ENCODE measurements at places on chromosomes 12 and 14.

- DNase-seq = no peak
These were observed 440.8 kb downstream of the NRXN3 start for GRCh38 chr14:78610994-78611393.

DNA sequence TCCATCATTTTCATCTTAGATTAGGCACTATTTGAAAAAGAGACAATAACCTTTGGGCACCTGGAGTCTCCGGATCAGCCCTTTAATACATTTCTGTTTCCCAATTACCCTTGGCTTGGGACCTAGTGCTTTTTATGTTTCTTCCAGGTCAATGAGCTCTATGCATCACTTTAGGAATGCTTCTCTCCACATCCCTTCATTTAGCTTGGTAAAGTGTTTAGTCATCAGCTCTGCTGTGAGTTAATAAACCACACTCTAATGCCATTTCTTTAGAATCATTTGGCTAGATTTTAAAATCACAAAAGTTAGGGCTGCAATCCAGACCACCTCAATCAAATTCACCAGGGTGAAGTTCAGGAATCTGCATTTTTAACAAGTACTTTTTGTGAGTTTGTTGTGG is 41.7 kb downstream of the RASSF9 start:
- no peak for DNase-seq

DNA sequence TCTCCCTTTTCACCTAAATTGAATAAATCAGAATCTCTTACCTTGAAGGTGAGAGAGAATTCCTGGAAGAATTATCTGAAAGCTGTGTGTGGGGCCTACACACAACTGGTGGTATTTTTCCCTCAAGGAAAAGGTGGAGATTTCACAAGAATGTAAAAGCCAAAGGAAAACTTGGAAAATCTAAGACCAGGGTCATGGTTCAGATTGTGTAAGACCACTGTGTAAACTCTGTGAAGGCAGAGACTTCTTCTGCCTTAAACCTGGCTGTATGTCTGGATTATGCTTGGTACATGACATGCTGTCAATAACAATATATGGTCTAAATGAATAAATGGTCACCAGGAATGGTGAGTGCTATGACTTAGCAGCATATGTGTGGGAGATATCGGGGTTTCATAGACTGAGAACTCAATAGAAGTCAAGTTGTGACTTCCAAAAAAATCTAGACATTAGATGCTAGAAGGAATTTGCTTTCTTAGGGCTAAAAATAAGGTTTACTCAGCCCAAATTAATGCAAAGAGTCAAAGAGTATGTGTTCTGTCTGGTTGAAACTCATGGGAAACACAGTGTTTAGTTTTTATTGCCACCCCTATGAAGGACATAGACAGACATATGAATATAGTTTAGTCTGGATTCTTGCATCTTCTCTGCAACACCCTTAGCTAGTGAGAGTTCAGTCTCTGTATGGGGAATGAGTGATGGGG is 163.7 kb downstream of the SNAPC1 start:
- no peak for DNase-seq

DNA sequence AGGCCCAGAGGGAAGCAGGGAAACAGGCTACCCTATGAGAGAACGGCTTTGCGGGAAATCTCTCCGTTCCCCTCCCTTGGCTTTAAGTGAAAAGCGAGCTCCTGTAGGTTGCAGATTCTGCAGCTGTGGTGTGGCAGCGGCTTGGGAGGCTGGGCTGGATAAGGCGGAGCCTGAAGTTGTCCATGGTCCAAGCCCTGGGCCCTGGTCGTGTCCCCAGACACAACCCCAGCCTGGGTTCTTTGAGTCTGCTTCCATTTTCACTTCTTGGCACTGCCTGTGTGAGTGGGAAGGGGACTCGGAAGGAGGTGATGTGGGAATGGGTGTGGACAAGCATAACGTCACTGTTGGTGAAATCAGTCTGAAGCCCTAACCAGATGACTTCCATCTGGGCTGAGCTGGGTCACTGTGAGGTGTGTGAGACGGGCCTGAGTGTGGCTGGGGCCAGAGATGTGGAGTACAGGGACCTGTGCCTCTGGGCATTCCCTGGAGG is 43.0 kb upstream of the CTDSP2 start:
- peak; percentile 25 for DNase-seq

- DNase-seq = no peak
These were observed 189.5 kb upstream of the NTF3 start for GRCh38 chr12:5242440-5242839.

DNA sequence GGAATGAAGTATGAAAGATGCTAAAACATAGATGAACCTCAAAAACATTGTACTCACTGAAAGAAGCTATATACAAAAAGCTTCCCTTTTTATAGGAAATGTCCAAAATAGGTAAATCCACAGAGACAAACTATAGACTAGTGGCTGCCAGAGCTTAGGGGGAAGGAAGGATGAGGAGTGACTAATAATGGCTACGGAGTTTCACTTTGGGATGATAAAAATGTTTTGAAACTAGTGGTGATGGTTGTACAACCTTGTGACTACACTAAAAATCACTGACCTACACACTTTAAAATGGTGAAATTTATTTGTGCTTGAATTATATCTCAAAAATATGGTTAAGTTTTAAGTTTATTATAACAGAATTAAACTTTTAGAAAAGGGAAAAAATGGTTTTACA is 37.1 kb upstream of the AMN1 start:
- DNase-seq = no peak

DNA sequence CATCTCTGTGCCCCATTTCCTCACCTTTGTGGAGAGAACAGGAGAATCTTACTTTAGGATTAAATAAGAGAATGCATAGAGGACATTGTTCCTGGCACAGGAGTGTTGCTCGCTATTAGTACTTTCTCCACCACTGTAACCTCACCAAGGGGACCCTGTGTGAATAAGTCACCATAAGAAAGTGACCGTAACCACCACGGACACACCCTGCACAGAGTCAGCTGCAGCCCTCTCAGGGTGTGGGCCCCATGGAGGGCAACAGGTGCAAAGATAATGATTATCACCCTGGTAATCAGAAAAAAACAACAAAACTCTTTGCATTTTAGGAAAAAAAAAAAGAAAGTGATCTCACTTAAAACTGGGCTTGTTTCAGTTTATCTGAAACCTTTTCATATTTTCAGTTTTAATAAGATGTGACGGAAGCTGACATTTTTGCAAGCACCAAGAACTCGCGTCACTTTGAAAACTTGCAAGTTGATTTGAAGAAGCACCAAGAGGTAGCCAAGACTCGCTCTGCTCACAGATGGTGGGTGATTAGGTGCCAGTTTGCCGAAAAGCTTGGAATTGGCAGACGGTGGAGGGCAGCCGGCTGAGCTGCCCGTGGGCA is 87.0 kb upstream of the VRK1 start:
- no peak for DNase-seq

GRCh38 chr14:102182936-102183619 is 43.4 kb downstream of the WDR20 start:
- DNase-seq = no peak

DNA sequence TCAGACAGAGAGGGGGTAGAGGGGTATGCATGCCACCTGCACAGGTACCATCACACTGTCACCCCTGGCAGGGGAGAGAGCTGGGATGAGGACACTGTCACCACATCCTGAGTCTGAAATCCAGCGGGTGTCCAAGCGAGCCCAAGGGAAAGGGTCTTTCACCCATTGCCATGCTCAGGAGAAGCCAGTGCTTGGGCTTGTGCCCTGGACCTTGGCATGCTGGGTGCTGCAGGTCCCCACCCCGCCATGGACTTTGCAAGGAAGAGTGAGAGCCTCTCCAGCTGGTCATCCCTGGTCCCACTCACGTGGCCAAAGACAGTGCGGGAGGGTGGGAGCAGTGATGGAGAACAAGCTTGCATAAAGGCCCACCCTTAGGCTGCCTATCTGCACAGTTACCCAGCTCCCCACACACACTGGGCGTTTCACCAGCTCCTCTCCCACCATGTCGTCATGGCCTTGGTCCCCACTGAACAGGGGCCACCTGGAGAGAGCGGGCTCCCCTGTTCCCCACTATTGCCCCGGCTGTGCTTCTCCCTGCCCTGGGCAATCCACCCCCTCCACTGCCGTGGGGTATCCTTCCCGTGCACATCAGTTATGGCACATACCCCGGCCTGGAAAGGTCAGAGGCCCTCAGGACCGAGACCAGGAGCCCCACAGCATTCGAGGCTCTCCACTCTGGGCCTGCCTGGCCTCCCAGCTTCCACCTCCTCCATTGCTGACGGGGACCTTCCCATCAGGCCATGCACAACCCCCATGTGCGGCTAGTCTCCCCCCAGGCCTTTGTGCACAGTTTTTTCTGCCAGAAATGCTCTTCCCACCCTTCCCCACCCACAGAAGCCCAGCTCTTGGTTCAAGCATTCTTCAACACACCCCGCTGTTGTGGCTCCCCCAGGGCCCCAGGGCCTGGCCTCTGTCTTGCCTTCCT is 58.6 kb upstream of the BCL11B start:
- no peak for DNase-seq

GRCh38 chr12:728781-729180 is 23.6 kb upstream of the WNK1 start:
- DNase-seq = no peak

DNA sequence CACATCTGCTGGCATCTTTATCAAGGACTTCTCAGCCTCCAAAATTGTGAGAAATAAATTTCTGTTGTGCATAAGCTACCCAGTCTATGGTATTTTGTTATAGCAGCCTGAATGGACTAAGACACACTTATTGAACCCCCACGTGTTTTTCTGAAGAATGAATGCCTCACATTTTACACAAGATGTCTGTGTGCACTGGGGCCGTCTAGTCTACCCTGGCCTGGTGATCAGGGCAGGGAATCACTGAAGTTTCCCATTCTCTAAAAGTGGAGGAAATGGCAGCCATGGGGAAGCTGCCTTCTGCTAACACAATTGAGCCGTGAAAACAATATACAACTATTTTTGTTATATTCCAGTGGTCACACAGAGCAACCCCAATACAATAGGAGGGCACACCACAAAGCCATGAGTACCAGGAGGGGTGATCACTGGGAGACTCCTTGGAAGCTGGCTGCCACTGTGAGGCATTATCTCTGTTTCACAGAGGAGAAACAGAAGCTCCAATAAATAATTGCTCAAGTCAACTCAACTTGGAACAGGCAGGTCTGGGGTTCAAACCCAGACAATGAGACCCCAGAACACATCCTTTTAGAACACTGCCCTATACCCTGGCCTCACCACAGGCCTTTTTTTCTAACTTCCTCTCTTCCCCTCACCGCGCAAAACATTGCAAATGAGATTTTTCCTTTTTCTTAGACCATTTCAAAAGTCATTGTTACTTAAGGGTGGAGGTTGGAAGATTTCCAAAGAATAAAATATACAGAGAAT is 18.3 kb upstream of the LTA4H start:
- no peak for DNase-seq

- no peak for DNase-seq
These were observed 41.9 kb downstream of the JDP2 start for GRCh38 chr14:75469606-75470237.

- DNase-seq = no peak
These were observed 77.4 kb downstream of the FBXL14 start for GRCh38 chr12:1517007-1517406.

GRCh38 chr14:85333313-85333712 is 196.6 kb upstream of the FLRT2 start:
- no peak for DNase-seq

- peak; percentile 61 for DNase-seq
These were observed 8.8 kb upstream of the GNPTAB start for GRCh38 chr12:101839324-101840283.

DNA sequence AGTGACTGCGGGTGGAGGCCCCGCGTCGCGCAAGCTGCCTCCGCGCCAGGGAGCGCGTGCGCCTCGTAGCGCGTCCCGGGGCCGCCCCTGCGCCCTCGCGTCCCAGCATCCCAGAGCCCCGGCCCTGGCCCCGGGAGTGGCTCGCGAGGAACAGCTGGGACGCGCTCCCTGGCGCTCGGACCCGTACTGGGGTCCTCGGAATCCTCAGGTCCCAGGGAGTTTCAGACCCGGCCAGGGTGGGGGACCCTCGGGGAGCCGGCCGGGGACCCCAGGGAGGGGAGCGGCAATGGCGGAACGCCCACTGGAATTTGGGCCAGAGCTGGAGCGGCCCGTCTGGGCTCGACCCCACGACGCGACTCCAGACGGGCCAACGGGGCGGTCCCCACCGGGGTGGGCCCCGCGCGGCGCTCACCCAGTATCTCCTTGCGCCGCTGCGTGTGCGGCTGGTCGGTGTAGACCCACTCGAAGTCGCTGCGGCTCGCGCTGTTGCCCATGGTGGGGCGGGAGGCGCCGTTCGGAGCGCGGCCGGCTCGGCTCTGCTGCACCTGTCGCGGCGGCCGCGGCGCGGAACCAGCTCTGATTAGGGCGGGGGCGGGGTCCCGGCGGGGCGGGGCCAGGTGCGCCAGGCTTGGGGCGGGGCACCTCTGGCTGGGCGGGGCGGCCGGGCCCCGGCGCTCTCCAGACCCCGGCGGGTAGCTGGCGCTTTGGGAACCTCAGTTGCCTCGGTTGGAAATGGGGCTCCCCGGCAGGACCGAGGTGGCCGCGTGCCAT is at the start of gene DEGS2:
Gene DEGS2, minus strand, starts transcription at position 552 of the 771 bp plus-strand sequence. Its CDS starts 58 bp downstream, at position 494.
- DNase-seq = no peak

GRCh38 chr12:108826807-108827721 is 30.3 kb downstream of the SSH1 start:
- no peak for DNase-seq

DNA sequence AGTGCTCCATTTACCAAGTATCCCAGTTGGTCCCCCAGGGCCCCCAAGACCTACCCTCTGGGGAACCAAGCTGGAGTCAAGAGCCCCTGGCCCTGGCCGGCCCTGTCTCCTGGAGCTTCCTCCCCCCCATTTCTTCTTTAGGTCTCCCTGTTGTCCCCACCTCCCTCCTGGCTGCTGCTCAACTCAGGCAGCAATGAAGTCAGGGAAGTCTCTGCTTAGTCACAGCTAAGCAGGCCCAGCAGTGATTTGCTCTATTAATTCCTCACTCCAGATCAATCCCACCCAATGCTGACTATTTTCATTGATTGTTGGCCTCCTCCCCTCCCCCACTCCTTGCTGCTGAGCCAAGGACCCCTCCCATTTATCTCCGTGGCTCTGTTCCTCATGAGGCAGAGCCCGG is 28.3 kb downstream of the VSX2 start:
- no peak for DNase-seq

DNA sequence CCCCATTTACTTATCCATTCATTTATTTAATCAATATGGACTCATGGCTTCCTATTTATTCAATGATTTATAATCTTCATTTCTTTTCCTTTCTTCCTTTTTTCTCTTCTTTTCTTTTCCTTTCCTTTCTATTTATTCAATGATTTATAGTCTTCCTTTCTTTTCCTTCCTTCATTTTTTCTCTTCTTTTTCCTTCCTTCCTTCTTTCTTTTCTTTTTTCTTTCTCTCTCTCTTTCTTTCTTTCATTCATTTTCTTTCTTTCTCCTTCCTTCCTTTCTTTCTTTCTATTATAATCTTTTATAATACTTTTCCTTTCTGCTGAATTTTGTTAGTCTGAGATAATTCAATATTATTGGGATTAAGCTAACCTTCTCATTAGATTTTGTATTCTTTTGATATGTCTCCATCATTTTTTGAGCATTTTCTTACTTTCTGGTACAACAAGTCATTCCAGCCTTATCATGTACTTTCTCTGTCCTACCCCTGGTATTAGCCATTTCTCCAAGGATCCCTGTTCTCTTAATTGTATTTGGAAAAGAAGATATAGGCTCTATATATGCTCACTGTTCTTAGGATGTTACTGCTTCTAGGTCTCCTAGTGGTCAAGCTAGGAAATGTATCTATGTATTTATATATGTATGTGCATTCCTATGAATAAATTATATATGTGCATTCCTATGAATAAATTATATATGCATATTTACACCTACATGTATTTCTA is 12.1 kb downstream of the LACRT start:
- DNase-seq = no peak

Measured in hypothalamus (tissue), 51 donors.